ENCODE measurements at places on chromosomes 3 and 15.

- peak; percentile 2 for DNase-seq
Measured at GRCh38 chr15:87609474-87609873, 647.1 kb downstream of the NTRK3 start.

- no peak for DNase-seq
Measured at GRCh38 chr3:37974121-37975083, 16.2 kb upstream of the VILL start.

DNA sequence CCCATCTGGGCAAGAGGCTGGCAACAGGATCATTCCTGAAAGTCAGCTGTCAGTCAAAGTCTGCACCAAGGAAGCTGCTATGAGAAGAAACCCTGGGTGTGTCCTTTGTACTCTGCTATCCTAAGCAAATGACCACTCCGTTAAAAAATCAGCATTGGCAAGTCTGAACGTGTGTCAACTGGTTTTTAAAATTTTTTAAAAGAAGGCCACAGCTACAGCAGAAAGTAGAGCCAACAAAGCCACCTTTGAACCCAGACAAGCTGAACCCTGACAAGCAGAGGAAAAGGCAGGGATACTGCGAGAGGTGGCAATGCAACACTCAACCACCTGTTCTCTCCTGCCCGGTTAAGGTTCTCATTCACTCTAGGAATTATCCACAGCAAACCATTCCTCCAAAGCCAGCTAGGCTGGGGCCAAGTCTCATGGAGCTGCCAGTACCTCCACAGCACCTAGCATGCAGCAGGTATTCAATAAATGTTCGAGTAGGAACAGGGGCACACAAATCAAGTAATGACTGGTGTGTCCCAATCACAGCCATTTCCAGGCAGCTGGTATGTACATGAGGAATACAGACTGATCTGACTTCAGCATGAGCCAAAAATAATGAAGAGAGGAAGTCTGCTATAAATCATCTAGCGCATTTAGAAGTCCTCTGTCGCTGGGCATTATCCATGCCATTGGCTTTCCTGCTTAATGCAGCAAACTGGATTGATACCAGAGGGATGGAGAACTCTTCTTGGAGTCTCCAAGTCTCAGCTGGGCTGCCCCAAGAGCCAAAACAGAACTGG lies 76.0 kb downstream of the ADCY5 start:
- DNase-seq: peak; percentile 85

GRCh38 chr3:137325170-137325569 lies 367.4 kb downstream of the IL20RB start:
- no peak for DNase-seq

Measured in NCI-H446 treated with DMSO at 0.1 percent for 48 hours (cell line).